ENCODE measurements at places on chromosomes 1 and 21.

- no peak for DNase-seq
These were observed 24.8 kb upstream of the MYOCOS start for GRCh38 chr1:171597203-171597602.

GRCh38 chr1:101145449-101145820, 91.4 kb upstream of the S1PR1 start:
- DNase-seq = no peak

DNA sequence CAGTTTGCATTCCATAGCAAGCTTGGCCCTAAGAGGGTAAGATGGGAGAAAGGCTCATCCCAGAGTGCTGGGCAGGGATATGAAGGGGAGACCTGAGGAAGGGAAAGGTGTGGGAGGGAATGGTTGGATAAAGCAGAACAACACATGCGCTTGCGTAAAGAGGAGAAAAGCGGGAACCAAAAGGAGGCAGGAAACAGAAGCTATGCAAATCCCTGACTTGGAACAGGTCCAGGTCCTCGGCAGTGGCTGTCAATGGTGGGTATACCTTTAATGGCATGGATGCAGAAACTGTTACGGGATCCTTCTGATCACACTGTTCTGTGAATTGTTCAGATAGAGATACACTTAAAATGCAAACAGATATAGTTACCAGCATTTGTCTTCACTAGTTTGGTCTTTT, 455.6 kb downstream of the SIPA1L2 start:
- no peak for DNase-seq

DNA sequence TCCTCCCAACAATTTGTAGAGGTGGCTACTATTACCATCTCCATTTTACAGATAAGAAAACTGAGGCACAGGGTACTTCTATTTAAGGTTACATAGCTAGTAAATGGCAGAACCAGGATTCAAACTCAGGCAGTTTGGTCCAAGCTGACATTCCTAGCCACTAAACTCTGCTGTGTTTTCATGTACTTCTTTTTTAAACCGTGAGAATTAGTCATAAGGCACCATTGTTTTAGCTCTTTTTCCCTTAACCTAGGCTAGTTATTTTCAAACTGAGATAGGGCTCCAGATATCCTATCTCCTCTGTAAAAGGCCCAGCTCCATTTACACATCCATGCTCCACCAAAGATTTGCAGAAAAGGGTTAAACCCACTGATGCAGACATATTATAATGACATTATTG, 92.9 kb downstream of the PTPN14 start:
- DNase-seq = no peak

DNA sequence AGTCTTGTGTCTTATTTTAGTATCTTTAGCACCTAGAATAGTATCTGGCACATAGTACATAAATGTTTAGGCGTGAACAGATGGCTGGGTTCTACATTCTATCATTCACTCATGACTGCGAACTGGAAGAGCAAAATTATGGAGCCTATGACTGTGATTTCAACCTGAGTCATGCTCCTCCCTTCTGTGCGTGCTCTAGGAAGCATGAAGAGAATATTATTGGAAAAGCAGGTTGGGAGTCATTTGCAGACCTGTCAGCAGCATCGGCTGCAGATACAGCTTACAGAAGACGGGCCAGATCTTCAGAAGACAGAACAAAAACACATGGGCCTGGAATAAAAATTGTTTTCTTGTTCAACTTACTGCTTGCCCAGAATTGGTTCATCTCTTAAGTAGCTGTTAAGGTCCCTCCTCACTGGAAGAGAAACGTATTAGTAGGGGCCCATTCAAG, 344.0 kb upstream of the USP24 start:
- DNase-seq = no peak

- DNase-seq = no peak
These were observed 5.9 kb upstream of the MYOM3 start for GRCh38 chr1:24117722-24118409.

GRCh38 chr1:9025449-9025848, 774 bp downstream of the SLC2A7 start:
- DNase-seq = no peak

- DNase-seq = no peak
These were observed 2.1 kb upstream of the IPP start for GRCh38 chr1:45752441-45753052.

DNA sequence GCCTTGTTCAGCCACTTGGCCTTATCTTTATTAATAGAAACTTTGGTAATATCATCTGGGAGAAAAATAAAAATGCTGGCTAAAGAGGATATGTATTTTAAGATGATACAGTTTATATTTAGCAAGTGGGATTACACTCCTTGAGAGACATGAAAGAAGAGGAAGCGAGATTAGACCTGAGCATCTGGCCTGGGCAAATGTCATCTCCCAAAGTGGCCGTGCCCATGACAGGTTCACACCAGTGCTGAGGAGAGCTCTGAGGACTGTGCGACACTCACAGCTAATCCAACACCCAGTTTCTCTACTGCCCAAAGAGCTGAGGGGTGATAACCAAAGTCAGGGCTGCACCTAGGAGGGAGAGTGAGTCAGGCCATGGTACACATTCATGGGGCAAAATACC, 121.7 kb upstream of the DUSP10 start:
- no peak for DNase-seq

DNA sequence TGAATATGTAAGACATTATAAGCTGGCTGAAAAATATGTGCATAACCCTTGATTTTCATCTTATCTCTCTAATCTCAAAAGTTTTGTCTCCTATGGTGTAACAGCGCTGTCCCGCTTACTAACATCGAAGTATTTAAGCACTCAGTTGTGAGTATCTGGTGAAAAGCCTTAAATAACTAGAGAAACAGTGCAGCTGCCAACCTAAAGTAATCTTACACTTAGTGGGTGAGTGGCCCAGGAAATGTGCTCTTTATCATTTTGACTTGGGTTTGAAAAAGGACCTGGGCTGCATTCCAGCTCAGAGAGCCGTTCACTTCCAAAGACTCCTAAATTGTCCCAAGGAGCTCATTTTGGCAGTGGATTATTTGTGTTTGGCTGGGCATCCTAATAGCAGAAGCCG, 225.9 kb downstream of the SPATA17 start:
- DNase-seq = no peak

GRCh38 chr1:112625696-112626095, 6.1 kb downstream of the CAPZA1 start:
- no peak for DNase-seq

DNA sequence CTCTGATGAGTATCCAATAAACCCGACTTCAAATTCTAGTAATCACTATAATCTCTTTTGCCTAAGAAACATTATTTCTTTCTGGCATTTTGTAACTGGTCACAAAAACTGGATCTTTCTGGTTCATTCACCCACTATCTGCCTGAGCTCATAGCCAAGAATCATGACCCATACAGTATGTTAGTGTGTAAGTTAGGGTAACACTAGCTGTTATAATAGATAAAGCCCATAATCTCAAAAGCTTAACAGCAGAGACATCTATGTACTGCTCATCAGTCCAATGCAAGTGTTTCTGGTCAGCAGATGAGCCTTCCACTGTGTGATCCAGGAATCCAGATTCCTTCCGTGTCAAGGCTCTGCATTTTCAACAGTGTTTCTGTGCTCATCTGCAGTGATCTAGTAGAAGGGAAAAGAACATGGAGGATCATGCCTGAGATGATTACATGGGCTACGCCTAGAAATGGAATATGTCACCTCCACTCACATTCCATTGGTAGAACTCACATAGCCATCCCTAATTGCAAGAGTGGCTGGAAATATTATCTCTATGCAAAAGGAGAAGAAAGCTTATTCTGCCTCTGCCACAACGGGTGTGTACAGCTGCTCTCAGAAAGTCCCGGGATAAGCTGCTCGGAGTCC, 27.7 kb downstream of the RRAGC start:
- no peak for DNase-seq

DNA sequence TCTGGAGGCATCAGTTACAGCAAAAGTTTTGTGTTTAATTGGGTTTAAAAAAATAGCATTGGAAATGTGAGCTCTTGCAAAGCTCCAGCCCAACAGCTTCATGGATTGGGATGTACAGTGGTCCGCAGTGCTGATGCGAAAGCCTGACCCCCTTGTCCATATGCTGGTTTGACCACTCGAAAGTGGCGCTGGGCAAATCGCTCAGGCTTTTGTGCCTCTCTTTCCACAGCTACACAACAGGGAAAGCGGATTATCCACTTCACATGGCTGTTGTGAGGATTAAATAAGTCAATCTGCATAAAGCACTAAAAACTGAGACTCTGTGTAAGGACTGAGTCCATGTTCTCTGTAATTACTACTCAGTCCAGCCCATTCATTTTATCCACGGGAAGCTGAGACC, 57.2 kb downstream of the HUNK start:
- no peak for DNase-seq

GRCh38 chr1:185039726-185040407, 5.5 kb upstream of the RNF2 start:
- DNase-seq = no peak

DNA sequence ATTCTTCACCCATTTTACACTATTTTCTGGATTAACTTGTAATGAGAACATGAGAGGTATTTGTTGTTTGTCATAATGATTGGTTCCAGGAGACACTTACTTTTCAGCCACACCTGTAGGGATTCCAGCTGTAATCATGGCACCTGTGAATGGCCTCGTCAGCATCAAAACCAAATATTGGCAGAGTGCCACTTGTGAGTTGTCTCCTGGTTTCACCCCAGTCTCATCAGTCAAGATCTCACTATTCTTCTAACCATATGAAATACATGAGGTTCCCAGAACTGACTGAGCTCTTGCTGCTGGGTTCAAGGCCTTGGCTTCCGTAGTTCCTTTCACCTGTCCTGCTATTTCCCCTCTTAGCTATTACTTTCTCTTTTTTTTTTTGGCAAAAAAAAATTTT, 246.6 kb upstream of the ADGRL2 start:
- DNase-seq = no peak

- DNase-seq = no peak
These were observed 72.7 kb downstream of the SMYD3 start for GRCh38 chr1:246434335-246434734.

DNA sequence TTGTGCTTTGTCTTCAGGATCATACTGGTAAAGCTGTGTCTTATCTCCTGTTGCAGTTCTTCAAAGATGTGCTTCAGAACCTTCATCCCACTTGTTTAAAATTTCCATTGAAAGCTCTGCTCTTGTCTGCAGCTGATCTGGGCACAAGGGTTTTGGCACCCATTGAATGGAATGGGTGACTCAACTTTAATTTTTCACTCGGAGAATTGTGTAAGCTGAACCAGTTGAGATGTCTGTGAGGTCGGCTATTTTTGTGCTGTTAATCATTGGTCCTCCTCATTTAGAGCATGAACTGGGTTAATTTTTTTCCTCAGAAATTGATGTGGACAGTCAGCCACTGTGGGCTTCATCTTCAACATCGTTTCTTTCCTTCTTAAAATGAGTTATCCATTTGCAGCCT, 252.1 kb downstream of the TM2D1 start:
- DNase-seq = no peak

GRCh38 chr1:61539720-61540462, 185.1 kb downstream of the TM2D1 start:
- no peak for DNase-seq

GRCh38 chr1:12161662-12162458, 4.9 kb upstream of the TNFRSF1B start:
- DNase-seq = no peak

GRCh38 chr1:229013981-229014380, 256.9 kb upstream of the RAB4A start:
- no peak for DNase-seq

GRCh38 chr1:220734571-220735326, 13.4 kb upstream of the MTARC2 start:
- no peak for DNase-seq

DNA sequence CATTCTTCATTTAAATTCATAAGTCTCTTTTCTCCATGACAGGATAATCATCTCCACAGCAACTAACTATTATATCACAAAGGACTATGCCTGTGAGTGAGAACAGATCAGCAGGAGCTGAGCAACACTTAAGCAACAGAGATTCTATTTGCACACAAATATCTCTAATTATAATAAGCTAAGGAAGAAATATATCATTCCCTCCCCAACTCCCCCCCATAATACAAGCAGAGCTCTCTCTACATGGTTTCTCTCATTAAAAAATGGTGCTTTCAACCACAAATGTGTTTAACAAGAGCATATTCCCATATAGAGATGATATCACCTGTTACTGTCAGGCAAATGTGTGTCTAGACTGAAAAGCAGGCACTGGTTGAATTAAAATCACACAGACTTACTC, 34.5 kb upstream of the NIBAN1 start:
- DNase-seq = no peak

DNA sequence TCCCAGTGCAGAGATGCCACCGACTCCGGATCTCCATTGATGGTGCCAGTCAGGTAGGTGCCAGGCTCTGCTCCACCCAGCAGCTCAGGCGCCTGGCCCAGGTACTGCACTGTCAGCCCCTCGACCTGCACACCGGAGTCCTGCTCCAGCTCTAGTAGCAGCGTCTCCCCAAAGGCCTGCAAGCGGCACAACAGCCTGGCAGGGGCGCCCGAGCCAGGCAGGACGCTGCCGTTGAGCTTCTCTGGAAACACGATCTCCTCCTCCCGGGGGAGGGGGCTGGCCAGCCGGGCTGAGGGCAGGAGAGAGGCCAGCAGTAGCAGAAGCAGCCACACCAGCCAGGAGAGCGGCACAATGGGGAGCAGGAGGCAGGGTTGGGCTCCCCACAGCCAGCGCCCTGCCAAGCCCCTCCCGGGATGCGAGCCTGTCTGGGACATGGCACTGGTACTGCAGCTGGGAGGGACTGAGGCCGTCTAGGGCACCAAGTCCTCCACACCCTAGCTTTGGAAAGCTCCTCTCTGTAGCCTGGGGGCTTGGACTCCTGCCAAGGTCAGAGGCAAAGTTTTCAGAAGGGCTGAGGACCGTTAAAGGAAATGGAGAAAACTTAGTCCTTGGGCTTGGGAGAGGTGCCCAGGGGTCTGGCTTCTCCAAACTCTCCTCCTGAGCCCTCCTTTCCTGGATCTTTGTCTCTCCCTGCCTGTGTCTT, 509 bp downstream of the ADAMTS4 start:
- DNase-seq = no peak

All from activated naive CD4-positive, alpha-beta T cell (primary cell).